GOT3 (cell line): ENCODE measurements at places on chromosomes 1 and 21.

- no peak for DNase-seq
Observed at GRCh38 chr21:32185103-32185502, 93.7 kb downstream of the MIS18A start.

DNA sequence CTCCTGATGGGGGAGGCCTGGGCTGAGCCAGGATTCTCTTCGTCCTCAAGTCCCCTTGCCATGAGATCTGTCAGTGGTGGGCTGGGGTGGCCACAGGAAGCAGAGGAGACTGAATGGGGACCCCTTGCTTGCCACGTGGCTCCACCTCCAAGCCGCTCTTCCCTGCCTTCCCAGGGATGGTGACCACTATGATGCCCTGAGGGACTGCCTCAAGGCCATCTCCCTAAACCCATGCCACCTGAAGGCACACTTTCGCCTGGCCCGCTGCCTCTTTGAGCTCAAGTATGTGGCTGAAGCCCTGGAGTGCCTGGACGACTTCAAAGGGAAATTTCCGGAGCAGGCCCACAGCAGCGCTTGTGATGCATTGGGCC lies 20.9 kb upstream of the TMEM222 start:
- DNase-seq = no peak

DNA sequence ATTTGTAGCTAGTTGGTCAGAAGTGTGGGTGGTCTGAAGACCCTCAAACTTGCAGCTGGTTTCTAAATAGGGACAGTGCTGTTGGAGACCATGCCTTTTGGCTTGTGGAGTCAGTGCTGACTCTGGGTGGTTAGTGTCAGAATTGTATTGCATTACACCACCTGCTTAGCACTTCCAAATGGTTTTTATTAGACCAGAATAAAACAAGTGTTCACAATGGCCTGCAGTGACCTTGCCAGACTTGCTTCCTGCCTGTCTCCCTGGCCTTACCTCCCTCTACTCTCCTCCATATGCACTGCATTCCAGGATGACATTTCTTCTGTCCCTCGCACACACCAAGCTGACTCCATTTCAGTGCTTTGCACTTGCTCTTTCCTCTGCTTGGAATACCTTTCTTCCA lies 72.7 kb upstream of the CNIH3 start:
- no peak for DNase-seq

GRCh38 chr1:110348771-110349170 lies 9.6 kb downstream of the RBM15 start:
- DNase-seq = no peak

DNA sequence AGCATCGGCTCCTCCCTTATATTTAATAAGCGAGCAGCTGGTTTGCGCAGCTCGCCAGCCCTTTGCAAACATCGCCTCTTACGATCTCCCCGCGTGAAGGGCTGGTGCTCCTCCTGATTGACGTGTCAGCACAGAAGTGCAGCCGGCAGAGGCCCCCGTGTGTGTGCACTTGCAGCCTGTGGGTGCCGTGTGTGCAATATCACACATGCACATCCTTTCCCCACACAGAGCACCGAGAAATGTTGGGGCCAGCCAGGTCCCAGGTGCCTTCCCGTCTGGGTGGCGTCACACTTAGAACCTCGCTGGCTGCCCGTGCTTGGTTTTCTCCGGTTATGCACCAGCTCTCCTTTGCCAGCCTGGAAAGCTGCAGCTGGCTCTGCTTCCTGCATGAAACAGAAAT lies 126.6 kb upstream of the AJAP1 start:
- DNase-seq = no peak

- no peak for DNase-seq
Observed at GRCh38 chr1:237527761-237528160, 363.0 kb downstream of the ZP4 start.

DNA sequence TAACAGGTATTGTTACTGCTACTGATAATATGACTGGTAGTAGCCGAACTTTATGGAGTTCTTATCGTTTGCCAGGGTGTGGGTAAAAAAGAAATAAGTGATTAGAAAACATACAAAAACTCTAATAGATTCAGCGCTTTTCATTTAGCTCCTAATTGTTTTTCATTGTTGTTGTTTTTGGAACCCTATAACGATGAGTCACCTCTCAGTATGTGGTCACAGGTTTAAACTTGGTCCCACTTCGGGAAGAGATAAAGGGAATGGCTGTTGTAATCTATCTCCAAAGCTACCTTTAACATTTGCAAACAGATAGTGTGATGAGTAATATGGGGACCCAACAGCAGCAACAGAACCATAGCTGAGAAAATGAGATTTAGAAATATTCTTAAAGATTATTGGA lies 62.7 kb upstream of the BCL10 start:
- DNase-seq = no peak

DNA sequence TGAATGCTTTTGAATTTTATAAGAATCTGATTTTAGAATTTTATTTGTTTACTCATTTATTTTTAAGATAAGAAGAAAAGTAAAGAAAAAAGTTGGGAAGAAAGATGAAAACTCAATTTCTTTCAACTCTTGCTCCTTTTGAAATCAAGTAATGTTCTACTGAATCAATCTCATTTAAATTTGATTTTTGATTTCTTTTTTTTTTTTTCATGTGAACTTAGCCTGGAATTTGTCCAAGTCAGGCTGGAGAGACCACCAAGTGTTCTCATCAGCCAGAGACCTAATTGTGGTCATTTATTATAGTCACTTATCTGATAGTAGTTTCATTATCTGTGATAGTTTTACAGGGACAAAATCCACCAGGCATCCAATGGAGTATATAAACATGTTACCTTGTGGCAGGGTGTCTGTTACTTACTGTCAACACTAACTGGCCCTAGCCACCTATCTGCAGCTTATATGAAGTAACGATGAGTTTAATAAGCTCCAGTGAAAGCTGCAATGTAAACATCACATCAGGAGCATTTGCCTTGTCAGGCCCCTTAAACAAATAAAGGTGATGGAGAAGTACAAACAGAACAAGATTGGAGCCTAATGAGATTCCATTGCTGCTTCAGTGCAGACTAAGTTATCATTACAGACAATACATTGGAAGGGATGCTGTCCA lies 39.2 kb downstream of the HLX start:
- no peak for DNase-seq

GRCh38 chr1:156815961-156816422 lies 656 bp downstream of the SH2D2A start:
- no peak for DNase-seq

DNA sequence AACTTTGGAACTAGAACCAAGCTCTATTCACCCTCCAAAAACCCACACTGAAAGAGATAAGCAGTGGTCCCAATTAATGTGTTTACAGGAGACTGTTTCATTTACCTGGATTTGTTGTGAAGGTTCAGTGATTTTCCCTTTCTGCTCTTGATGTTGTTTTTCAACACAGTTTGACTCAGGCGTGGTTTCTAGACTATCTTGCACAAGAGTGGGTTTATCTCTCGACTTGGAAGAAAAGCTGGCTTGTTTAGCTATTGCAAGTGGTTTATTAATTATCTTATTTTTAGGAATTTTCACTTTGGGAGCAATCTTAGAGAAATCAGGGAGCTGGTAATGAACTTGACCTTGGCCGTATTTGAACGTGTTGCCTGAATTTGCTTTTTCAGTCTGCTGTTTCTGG lies 5.3 kb downstream of the AKNAD1 start:
- no peak for DNase-seq

DNA sequence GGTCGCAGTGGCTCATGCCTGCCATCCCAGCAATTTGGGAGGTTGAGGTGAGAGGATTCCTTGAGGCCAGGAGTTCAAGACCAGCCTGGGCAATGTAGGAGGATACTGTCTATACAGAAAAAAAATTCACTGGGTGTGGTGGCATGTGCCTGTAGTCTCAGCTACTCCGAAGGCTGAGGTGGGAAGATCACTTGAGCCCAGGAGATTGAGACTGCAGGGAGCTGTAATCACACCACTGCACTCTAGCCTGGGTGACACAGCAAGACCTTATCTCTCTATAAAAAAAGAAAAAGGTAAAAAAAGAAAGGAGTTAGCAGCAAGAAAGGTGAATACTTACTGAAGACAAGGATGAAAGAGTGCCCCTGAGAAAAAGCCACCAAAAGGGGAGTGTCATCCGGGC lies 23.7 kb upstream of the BCL10 start:
- DNase-seq = no peak

DNA sequence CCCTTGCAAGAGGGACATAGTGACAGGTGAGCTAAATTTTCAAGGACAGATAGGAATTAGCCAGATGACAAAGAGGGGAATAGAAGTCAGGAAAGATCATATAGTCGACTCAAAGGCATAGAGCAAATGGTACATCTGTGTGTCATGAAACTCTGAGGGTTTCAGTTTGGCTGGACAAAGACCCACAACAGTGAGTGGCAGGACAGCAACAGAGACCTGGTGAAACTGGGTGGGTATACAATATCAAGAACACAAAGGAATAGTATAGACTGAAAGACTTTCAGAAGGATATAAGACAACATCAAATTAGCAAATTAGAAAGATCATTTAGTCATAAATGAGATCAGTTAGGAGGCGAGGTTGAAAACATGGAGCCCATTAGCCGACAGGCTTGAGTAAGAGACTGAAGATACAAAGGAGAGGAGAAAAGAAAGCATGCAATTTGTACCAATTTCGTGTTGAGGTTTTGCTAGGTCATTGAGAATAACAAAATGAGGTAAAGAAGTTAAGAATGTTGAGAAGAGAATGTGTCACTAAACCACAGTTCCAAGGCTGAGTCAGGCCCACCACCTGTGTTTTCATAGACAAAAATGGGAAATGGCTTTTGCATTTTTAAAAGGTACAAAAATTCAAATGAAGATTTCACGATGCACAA lies 213.8 kb downstream of the HHIPL2 start:
- no peak for DNase-seq

DNA sequence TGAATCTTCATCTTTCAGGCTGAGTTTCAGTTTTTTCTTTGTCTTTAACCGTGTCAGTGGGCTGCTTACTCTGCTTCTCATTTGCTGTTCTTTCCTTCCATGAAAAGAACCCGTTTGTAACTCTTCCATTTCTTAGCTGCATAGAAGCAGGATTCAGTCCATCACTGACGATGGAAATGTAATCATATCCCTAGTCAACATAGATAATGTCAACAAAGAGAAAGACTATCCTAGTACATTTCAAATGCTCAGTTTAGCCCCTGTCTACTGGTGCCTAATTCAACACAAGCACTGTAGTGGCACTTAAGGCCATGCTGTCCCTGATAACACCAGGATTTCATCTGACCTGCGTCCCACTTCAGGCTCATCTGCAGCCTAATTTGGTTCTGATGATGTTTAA lies 376 bp downstream of the GBP1 start:
- DNase-seq = no peak

GRCh38 chr1:24896596-24897262 lies 33.3 kb downstream of the RUNX3 start:
- no peak for DNase-seq

DNA sequence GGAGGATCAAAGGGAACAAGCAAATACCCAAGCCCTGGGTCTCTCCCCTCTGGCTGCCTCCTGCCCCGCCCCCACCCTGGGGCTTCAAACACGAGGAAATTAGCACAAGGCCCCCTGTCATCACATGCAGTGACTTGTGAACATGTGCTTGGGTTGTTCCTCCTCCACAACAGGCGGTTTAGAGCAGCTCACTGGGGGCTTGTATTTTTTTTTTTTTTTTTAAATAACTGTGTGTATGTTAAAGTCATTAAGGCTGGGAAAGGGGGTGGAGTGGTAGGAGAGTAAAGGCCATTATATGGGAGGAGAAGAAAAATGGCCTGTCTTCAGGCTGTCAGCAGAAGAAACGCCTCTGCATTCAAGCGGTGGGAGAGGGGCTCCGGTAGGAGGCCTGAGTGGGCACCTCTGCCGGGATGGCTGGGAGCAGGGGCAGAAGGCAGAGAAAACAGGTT lies 64.2 kb downstream of the PLXNA2 start:
- no peak for DNase-seq
